ENCODE measurements at places on chromosomes 12 and 14. TPM values are rescaled to one million over a fixed set of nuclear protein-coding genes. Genes with fewer than 3 reads are reported as not detected.

- H3K4me1 ChIP-seq = peaks cover 25% of the 10 kb centered on the region
- no peaks in the 10 kb centered on the region for H3K27me3 ChIP-seq
- no peak overlapping the region for H3K4me3 ChIP-seq
- H3K36me3 ChIP-seq = no peaks in the 10 kb centered on the region
- DNase-seq = no peak
- H3K27ac ChIP-seq = no peak overlapping the region
Measured at GRCh38 chr14:68178282-68178681, 358.7 kb downstream of the RAD51B start.

DNA sequence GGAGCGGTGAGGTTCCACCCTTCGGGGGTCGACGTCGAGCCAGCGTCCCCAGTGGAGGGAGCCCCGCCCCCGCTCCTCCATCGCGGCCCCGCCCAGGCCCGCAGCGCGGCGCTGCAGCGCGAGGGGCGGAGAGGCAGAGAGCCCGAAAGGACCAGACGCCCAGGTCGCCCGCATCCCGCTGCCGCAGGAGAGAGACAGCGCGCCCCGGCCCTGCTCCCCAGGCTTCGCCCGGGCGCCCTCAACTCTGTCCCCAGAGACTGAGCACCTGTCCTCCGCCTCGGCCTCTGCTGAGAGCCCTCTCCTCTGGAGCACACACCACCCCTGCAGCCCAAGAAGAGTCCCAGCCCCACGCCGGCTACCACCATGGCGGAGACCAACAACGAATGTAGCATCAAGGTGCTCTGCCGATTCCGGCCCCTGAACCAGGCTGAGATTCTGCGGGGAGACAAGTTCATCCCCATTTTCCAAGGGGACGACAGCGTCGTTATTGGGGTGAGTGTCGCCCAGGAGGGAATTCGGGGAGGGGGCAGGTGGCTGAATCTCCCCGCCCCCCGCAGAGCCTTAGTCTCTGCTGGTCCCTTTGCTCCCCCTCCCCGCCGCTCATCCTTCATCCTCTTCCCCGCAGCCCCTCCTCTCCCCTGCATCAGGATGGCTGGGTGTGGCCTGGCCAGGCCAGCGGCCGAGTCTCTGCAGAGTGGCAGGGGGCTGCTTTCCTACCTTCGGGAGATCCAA lies at the start of gene KIF5A:
Gene KIF5A (plus strand): TSS at position 136 of the 732 bp plus-strand sequence. CDS start 228 bp downstream, at position 364.
- H3K36me3 ChIP-seq = peaks cover 5% of the 10 kb centered on the region
- peak; percentile 60 for DNase-seq
- peaks cover 37% of the 10 kb centered on the region for H3K4me1 ChIP-seq
- H3K27me3 ChIP-seq = peaks cover 14% of the 10 kb centered on the region
- peak within 1 kb of the TSS; percentile 20 for H3K27ac ChIP-seq

GRCh38 chr12:65832217-65832616 lies 7.9 kb downstream of the HMGA2 start:
- H3K4me1 ChIP-seq = no peaks in the 10 kb centered on the region
- no peak overlapping the region for H3K27ac ChIP-seq
- DNase-seq = no peak
- H3K36me3 ChIP-seq = no peaks in the 10 kb centered on the region

DNA sequence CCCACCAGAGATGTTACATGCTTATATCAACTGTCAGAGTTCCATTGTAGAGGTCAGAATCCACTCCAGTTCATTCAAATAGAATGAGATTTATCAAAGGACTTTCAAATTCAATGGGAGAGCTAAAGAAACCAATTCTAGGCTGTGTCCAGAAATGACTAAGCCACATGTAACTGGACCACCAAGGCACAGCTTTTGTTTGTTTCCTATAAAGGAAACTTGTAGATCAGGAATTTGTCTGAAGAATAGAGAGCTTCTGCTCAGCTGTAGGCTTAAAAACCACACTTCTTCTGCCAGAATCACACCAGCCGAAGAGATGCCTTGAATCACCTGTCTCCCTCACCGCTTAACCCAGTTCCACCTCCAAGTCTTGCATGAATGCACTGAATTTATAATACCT lies 134.0 kb upstream of the NEDD1 start:
- H3K27ac ChIP-seq = no peak overlapping the region
- H3K36me3 ChIP-seq = no peaks in the 10 kb centered on the region
- H3K27me3 ChIP-seq = peaks cover 2% of the 10 kb centered on the region
- H3K4me3 ChIP-seq = no peak overlapping the region
- no peaks in the 10 kb centered on the region for H3K4me1 ChIP-seq
- DNase-seq = no peak

- H3K4me3 ChIP-seq = no peak overlapping the region
- no peak for DNase-seq
- H3K4me1 ChIP-seq = peaks cover 13% of the 10 kb centered on the region
- no peak overlapping the region for H3K27ac ChIP-seq
- no peaks in the 10 kb centered on the region for H3K27me3 ChIP-seq
Measured at GRCh38 chr14:69008421-69008884, 29.4 kb upstream of the ACTN1 start.

KCNC2 gene
- not detected for total RNA-seq

FLVCR2 gene
- total RNA-seq = 1.1 TPM

DNA sequence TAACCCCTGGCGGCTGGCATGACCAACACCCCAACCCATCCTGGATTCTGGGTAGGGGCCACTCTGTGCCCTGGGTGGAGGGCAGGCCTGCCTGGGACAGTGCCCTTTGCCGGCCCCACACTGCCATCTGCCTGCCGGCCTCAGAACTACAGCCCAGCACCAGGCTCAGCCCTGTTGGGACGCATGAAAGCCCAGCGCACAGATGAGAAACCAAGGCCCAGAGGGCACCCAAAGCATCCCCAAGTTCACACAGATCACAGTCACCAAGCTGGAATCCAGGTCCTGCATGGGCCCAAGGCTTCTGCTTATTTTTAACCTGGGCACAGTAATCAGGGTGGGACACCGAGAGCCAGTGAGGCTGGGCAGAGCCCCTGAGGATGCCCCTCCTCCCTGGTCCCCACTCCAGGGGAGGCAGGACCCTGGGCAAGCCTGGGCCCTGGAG lies 26.2 kb downstream of the RFLNA start:
- H3K27ac ChIP-seq = no peak overlapping the region
- H3K27me3 ChIP-seq = no peaks in the 10 kb centered on the region
- no peak overlapping the region for H3K4me3 ChIP-seq
- DNase-seq = peak; percentile 59

DNA sequence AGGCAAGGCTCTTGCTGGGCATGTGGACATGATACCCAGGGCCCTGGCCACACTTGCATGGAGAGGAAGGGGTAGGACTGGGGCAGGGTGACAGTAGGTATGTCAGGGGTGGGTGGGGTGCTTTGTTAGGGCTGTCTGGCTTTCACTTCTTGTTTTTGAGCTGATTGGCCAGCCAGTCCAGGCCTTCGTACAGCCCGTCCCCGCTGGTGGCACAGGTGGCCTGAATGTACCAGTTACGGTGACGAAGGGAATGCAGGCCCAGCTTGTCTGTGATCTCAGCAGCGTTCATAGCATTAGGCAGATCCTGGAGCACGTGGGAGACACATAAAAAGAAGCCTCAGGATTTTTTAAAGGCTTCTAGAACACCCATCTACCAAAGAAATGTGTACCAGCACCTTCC lies 13.5 kb upstream of the FKBP11 start:
- no peak overlapping the region for H3K4me3 ChIP-seq
- no peak overlapping the region for H3K27ac ChIP-seq
- peaks cover 11% of the 10 kb centered on the region for H3K4me1 ChIP-seq
- peaks cover 21% of the 10 kb centered on the region for H3K36me3 ChIP-seq

BBOF1 gene
- total RNA-seq = 1.7 TPM

- no peaks in the 10 kb centered on the region for H3K27me3 ChIP-seq
- H3K4me3 ChIP-seq = peak overlapping the region; percentile 92
- peaks cover 63% of the 10 kb centered on the region for H3K36me3 ChIP-seq
- peaks cover 44% of the 10 kb centered on the region for H3K4me1 ChIP-seq
- peak overlapping the region; percentile 98 for H3K27ac ChIP-seq
- DNase-seq = no peak
Measured at GRCh38 chr14:100066962-100067361, 1.7 kb downstream of the EVL start.

Data from activated CD4-positive, alpha-beta T cell treated with anti-CD3 and anti-CD28 coated beads, Interleukin-2, amount 10 ng/mL, durations not matched to agents 7 days and 5 days (primary cell).